ENCODE measurements at places on chromosomes 6 and 20.

DNA sequence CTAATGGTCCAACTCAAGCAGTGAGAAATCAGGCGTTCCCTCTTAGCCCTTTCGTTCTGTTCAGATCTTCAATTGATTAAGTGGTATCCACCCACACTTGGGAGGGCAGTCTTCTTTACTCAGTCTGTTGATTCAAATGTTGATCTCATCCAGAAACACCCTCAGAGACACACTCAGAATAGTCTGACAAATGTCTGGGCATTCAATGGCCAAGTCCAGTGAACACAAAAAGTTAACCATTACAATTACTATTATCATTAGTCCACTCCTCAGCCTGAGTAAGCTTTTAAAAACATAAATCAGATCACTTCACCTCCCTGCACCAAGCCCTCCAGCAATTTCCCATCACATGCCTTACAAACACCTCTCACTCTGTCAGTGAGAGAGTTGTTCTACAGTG is 423.2 kb downstream of the RFPL4B start:
- no peak for DNase-seq

GRCh38 chr6:67450641-67451040 is 1184.4 kb upstream of the ADGRB3 start:
- DNase-seq: no peak

DNA sequence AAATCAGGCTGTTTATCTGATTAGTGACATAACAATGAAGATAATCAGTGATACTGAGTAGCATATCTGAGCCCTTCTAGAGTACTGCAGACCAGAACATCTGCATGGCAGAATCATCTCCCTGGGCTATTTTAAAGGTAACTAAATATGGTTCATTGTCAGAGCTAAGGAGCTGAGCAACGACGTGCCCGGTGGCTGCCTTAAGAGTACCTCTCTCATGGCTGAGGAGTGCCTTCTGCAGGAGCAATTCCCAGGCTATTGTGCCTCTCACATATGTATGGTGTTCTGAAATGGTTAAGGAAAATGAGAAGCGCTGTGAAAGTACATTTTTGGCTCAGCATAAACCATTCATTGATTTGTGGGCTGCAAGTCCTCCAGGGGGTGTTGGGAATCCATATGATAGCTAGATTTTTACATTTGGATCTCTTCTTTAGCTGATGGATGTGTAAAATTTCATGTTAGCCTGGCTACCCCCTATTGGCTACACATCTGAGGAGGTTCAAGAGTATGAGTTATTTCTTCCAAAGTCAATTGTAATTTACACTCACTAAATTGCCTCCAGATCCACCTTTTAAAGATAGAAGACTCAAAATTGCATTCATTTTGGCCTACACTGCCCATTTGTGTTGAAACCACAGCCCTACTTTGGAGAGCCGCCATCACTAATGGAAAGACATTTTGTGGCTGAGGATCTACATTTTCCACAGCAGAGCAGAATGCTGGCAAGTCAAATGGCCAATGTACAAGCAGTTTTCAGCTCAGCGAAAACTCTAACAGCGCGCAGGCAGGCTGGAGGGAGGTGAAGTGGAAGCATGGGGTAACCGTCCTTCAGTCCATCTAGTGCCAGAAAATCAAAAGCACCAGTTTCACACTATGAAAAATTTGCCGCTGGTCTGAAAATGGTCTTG is 198.0 kb downstream of the SIM1 start:
- DNase-seq: no peak

GRCh38 chr6:16265351-16266341 is 27.3 kb downstream of the GMPR start:
- no peak for DNase-seq

- no peak for DNase-seq
Measured at GRCh38 chr6:166736634-166737033, 109.6 kb upstream of the RPS6KA2 start.

DNA sequence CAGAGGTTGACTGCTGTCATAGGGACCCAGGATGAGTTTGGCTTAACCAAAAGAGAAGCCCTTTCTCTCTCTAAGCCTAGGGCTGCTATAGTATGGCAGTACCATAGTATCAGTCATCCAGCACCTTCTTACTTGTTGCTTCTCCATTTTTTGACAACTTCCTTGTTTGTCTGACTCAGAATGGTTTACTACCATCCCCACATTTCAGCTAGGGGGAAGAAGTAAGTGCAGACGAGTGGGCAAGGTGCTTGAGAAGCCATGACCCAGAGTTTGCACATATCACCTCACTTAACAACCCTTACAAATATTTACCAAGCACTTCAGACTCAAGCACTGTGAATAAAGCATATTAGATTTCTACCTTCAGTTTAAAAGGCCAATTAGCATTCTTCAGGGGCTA is 289.9 kb upstream of the TSHZ2 start:
- DNase-seq: no peak
